Hair follicular keratinocyte (primary cell): ENCODE measurements at places on chromosomes 2 and 18. TPM values are rescaled to one million over a fixed set of nuclear protein-coding genes. Genes with fewer than 3 reads are reported as not detected.

The NCKAP1 gene
- 99.8 and 145 TPM in 2 replicates for total RNA-seq

The PLEK gene
- not detected in 2 replicates for total RNA-seq

The TRIP12 gene
- total RNA-seq = 64.4 and 81.1 TPM in 2 replicates

The FIGLA gene
- not detected in 2 replicates for total RNA-seq

The PLB1 gene
- 1.3 and 1.4 TPM in 2 replicates for total RNA-seq

The FAP gene
- total RNA-seq = 8.5 and 20.7 TPM in 2 replicates

The IHH gene
- total RNA-seq = not detected in 2 replicates

The SERPINB13 gene
- total RNA-seq = 2.6 and 8.0 TPM in 2 replicates

The GRB14 gene
- total RNA-seq = 8.9 and 15.4 TPM in 2 replicates

The TUBA3E gene
- total RNA-seq = not detected in 2 replicates

The SPATA3 gene
- not detected in 2 replicates for total RNA-seq

The MBD2 gene
- 45.1 and 55.5 TPM in 2 replicates for total RNA-seq

The PROM2 gene
- total RNA-seq = 5.9 and 7.9 TPM in 2 replicates

The SLC9A4 gene
- total RNA-seq = not detected in 2 replicates

The RESP18 gene
- total RNA-seq = not detected in 2 replicates

The GPR148 gene
- total RNA-seq = not detected in 2 replicates

The PPP1R1C gene
- total RNA-seq = 8.6 and 15.3 TPM in 2 replicates

The ACTG2 gene
- 0.15 TPM in 1 of 2 replicates, not detected in the other for total RNA-seq

The TMEM37 gene
- total RNA-seq = 0.19 TPM in 1 of 2 replicates, not detected in the other

The COL4A4 gene
- total RNA-seq = under 0.01 and 0.16 TPM in 2 replicates

The SLC30A3 gene
- total RNA-seq = not detected in 2 replicates

The SOX11 gene
- total RNA-seq = 0.08 TPM in 1 of 2 replicates, not detected in the other

The CD8B2 gene
- total RNA-seq = not detected in 2 replicates

The VWA3B gene
- 0.08 and 0.16 TPM in 2 replicates for total RNA-seq

The FBXO48 gene
- total RNA-seq = 0.72 and 0.78 TPM in 2 replicates

The XIRP2 gene
- not detected in 2 replicates for total RNA-seq

The RAB6C gene
- total RNA-seq = not detected in 2 replicates

The RUFY4 gene
- total RNA-seq = not detected in 2 replicates

The LDLRAD4 gene
- not detected in 2 replicates for total RNA-seq

The TUBB8B gene
- total RNA-seq = 0.55 TPM in 1 of 2 replicates, not detected in the other

The ITPRIPL1 gene
- 0.55 and 1.0 TPM in 2 replicates for total RNA-seq

The SOS1 gene
- total RNA-seq = 7.7 and 20.0 TPM in 2 replicates

The TXNDC2 gene
- total RNA-seq = 0.34 TPM in 1 of 2 replicates, not detected in the other

The RNF152 gene
- total RNA-seq = 25.5 and 27.3 TPM in 2 replicates

The BOD1L2 gene
- not detected in 2 replicates for total RNA-seq

The REG3A gene
- not detected in 2 replicates for total RNA-seq

The MEIS1 gene
- 4.7 and 7.6 TPM in 2 replicates for total RNA-seq

The GALNT13 gene
- under 0.01 TPM in 1 of 2 replicates, not detected in the other for total RNA-seq

The CPO gene
- total RNA-seq = not detected in 2 replicates
